HS-5 (cell line): ENCODE measurements at places on chromosomes 12 and 14.

DNA sequence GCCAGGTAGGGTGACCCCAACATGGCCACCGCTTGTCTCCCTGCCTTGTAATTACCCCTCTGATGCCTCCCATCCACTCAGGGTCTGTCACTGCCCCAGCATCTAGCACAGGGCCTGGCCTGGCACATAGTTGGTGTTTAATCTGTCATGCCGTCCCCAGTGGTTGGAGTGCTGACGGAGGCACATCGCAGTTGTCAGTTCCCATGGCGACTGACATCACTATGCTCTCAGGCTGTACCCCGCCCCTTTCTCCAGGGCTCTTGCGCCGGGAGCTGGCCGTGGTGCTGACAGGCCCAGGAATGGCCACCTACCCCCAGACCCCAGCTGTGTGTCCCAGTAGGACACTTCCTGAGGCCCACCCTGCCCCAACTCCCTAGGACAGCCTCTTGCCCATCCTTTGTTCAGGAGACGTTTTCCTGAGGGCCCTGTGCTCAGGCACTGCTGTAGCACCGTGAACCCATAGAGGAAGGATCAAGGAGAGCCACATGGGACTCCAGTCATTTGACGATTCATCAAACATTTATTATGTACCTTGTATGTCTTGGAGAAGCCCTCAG lies 23.0 kb downstream of the FAM222A start:
- no peak for DNase-seq

DNA sequence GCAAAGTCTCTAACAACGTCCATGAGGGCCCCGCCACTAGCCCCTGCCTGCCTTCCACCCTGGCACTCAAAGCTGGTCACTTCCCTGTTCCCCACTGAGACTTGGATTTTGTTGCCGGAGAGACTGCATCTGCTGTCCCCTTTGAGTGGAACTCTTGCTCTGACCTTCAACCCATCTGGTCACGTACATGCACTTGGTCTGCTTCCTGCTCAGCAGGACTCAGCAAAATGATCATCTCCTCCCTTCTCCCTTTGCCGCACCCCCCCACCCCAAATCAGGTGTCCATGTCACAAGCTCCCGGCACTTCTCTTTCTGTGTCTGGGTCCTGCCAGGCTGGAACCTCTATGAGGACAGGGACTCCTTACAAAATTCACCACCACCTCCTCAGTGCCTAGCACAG lies 180.9 kb downstream of the CHST11 start:
- DNase-seq = no peak

DNA sequence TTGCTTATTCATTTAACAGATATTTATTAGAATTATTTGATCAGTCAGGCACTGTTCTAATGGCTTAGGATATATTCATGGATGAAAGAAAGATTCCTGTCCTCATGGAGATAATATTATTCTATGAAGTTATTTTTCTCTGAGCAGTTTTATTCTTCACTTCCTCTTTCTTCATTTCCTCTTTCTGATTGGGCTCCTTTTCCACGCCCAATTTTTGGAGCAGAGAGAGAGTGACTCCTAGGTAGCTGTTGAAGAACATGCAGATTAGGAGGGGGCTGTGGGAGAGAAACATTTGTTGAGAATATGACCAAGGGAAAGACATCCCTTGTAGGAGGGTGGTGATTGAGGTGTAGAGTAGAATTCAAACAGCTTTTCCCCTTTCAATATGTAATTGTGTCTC lies 6.0 kb upstream of the YARS2 start:
- DNase-seq = no peak

- no peak for DNase-seq
Observed at GRCh38 chr12:121288986-121289385, 7.5 kb downstream of the CAMKK2 start.

- DNase-seq = no peak
Observed at GRCh38 chr14:81385886-81386285, 14.2 kb downstream of the STON2 start.

DNA sequence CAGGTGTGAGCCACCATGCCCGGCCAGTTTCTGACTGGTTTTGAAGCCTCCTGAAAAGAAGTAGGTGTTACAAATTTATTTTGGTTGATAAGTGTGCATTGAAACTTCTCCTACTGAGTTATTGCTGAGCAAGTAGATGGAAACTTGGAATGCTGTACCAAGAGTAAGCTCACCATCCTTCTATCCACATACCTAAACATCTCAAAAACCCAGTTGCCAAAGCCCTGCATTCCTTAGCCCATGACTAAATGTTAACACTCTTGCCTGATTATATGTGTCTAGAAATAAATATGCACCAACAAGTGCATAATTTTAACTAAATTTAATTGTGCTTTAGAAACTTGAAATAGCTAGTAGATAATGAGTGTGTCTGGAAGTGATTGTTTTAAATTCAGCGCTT lies 357.8 kb downstream of the DUSP6 start:
- no peak for DNase-seq

DNA sequence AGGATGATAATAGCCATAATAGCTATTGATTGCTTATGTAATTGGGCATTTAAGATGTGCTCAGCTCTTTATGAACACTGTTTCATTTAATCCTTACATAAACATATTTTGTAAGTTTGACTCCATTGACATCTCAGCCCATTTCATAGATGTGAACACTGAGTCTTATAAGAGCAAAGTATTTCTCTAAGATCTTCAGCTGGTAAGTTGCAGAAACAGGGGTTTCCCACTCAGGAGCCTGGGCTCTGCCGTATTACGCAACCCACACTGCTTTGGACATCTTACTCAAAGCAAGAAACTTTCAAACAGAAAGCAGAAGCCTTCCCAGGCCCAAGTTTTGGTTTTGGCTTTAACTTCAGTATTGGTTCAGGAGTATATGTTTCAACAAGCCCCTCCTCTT lies 705.1 kb downstream of the MED13L start:
- no peak for DNase-seq

DNA sequence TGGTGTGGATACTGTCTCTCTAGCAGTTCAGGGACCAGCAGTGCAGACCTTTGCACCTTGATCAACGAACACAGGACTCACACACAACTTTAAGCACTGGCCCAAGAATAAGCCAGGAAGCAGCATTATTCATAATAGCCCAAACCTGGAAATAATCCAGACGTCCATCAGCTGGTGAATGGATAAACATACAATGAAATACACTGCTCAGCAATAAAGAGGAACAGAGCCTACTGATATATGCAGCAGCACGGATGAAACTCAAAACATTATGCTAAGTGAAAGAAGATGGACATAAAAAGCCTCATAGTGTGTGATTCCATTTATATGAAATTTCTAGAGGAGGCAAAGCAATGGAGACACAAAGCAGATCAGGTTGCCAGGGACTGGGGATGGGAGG lies 303.9 kb upstream of the FKBP4 start:
- DNase-seq = no peak

- DNase-seq = peak; percentile 36
Observed at GRCh38 chr12:63922474-63922873, 78.0 kb downstream of the SRGAP1 start.

- no peak for DNase-seq
Observed at GRCh38 chr14:69073915-69074314, 79.0 kb downstream of the DCAF5 start.

GRCh38 chr14:101178184-101179072 lies 274.9 kb upstream of the RTL1 start:
- DNase-seq = no peak

DNA sequence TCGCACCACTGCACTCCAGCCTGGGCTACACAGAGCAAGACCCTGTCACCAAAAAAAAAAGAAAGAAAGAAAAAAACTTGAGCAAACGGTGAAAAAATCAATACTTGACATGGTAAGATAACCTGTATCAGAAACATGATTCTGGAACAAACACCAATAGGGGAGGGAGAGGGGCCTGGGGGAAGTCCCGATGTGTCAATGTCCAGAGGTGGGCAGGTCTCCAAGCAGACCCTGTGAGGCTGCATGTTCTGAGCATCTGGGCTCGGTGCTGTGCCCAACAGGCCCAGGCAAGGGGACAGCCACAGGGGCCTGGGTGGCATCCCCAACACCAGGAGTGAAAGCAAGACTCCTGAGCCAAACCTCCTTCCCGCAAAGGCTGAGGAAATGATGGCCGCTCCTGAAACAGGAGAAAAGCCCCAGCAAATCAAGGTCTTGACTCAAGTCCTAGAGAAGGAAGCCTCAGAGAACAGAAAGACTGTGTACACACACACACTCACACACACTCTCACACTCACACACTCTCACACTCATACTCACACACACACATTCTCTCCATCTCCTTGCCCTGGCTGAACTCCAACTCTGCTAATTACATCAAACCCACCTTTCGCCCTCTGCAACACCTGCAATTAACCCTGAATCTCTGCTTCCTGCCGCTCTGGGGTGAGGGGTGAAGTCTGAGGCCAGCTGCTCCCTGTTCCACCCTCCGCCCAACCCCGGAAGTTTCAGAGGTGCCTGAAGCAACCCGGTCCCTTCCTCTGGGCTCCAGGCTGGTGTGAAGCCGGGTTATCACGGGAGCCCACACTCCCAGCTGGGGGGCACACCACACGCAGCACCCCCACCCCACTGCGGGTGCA lies 20.4 kb downstream of the CCDC88C start:
- DNase-seq = no peak

- DNase-seq = no peak
Observed at GRCh38 chr14:29757188-29757680, 170.4 kb downstream of the PRKD1 start.

DNA sequence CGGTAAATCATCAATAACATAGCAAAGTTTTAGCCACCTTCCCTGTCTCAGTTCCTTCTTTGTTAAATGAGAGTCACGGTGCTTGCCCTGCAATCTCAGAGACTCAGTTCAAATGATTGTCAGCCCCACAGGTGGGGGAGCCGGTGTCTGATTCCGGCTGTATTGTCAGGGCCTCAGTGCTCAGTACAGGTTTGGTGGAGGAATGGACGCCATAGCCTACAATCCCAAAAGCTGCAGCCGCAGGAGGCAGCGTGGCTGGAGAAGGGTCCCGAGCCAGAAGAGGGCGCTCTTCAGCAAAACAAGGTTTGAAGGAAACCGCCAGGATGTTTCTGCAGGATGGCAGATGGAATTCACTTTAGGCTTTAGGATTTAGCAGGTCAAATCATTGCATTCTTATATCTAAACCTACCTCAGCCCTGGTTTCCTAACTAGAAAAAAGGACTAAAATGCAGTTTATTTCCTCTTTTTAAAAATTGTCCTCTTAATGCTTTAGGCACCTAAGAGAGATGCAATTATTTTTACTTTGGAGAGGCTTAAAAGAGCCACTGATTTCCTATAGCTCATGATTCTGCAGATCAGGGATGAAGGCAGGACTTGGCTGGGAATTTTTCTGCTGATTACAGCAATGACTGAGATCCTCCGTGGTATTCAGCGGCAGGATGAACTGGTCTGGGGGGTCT lies 29.2 kb downstream of the FOS start:
- DNase-seq = no peak

- DNase-seq = no peak
Observed at GRCh38 chr14:95231966-95232633, 74.8 kb upstream of the DICER1 start.

GRCh38 chr12:44117337-44117736 lies 281.5 kb downstream of the TMEM117 start:
- peak; percentile 3 for DNase-seq

DNA sequence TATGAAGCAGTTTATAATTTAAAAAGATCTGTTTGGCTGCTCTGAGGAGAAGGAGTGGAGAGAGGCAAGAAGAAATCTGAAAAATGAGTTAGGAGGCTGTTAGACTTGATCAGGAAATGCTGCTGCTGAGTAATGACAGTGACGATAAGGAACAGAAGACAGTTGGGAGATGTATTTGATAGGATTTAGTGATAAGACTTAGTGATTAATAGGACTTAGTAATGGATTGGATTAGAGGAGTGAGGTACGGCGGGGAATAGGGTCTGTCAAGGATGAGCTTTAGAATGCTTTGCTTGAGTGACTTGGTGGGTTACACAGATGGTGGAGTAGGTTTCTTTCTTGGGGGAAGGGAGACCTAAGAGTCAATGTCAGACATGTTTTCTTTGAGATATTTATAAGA lies 31.7 kb downstream of the UNC79 start:
- no peak for DNase-seq

- no peak for DNase-seq
Observed at GRCh38 chr14:34015383-34015782, 64.5 kb upstream of the EGLN3 start.

DNA sequence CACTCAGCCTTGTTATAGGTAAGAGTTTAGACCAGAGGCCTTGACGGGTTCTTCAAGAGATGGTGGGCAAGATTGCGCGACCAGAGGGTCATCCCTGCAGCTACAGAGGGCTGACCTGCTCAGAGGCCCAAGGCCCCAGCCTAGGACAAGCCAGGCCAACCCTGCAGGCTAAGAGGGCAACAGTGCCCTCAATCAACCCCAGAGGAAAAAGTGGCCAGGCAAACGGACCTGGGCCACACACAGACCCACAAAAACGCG lies 1.3 kb downstream of the SSH1 start:
- DNase-seq = no peak

GRCh38 chr12:121511916-121512315 lies 68.9 kb downstream of the KDM2B start:
- DNase-seq = no peak

GRCh38 chr12:16668198-16668597 lies 62.2 kb upstream of the LMO3 start:
- DNase-seq = no peak

DNA sequence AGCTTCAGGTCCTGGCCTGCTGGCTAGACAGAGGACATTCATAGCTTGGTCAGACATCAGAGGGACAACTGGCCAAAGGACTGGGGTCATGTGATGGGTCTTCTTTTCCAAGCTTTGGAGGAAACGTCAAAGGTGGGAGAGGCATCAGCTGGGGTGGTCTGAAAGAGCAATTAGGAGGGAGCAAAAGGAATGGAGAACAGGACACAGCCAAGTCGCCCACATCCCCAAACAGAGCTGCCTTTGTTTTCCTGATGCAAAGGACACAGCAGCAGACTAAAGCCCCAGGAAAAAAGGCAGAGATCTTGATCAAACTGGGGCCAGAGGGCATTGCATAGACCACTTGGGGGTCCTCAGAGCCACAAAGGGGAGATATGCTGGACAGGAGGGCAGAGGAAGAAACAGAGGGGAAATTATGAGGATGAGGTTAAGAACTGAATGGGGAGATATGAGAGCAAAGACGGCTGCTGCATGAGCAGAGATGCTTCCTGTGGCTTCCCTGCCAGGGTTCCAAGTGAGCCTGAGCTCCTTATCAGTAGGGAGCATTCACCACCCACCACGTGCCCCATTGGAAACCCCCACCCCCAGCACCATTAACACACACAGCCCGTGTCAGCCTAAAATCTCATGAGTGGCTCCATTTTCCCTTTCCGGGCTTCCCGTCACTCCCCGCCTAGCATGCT lies 62.4 kb downstream of the ANO2 start:
- no peak for DNase-seq

DNA sequence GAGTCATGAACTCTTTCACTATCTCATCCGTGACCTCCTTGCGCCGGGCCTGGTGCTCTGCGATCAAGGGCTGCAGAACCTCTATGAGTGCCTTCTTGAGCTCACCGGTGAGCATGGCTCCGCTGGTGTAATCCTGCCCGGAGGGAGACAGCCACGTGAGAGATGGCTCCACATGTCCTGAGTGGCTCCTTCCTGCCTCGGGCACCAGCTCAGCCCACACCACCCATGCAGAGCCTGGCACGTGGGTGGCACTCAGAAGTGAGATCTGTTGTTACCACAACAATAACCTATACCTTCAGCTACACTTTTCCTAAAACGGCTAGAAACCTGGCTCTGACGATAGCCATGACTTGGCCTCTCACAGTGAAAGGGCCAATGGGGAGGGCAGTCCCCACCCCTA lies 11.8 kb downstream of the SLC25A47 start:
- DNase-seq = no peak
